Heart right ventricle (tissue), 16 donors: ENCODE measurements at places on chromosomes 11 and 22. TPM values are rescaled to one million over a fixed set of nuclear protein-coding genes. Genes with fewer than 3 reads are reported as not detected.

APOL1 gene
- 20.9 TPM for total RNA-seq

A4GALT gene
- total RNA-seq: 92.7 TPM

KRTAP5-8 gene
- total RNA-seq: not detected

NAALAD2 gene
- 0.39 TPM for total RNA-seq

TSGA10IP gene
- not detected for total RNA-seq

VPS26B gene
- 37.5 TPM for total RNA-seq

GRCh38 chr22:17241576-17242330 lies 22.5 kb upstream of the ADA2 start:
- no peak for DNase-seq

GRCh38 chr11:128261011-128261421 lies 326.3 kb downstream of the ETS1 start:
- DNase-seq: no peak

DNA sequence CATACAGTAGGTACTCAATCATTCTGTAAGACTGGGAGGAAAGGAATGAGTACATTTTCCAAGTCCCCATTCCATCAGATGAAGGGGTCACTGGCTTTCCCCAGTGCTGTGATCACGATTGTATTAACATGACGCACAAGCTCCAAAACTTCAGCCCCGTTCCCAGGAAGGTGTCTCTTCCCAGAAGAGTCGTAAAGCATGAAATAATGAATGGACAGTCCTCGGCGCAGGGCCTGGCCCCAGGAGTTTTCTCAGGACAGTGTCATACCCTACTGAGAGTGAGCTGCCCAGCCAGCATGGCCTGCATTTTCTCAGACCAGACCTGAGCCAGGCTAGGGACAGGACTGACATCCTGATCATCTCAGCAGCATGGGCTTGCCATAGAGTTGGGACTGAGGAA lies 80.7 kb downstream of the PARVA start:
- DNase-seq: no peak

DNA sequence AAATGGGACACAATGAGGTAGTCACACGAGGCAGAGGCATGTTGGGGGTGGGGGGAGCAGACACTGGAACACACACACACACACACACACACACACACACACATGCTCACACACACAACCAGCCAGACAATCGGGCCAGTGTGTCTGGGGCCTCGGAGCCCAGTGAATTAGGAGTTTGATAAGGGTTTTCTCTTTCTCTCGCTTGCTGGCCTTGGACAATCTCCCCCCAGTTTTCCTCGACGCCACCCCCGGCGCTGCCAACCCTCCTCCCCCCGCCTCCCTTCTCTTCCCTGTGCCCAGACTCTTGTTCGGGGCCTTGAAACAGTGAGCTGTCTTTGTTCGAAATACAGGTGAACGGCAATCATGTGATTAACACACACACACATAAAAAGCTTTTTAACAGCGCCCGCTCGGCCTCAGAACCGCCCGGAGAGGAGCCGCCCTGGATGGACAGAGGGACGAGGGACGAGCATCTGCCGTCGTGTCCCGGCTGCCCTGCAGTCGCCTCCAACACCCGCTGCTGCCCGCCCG lies 1.5 kb upstream of the SOX10 start:
- no peak for DNase-seq

DNA sequence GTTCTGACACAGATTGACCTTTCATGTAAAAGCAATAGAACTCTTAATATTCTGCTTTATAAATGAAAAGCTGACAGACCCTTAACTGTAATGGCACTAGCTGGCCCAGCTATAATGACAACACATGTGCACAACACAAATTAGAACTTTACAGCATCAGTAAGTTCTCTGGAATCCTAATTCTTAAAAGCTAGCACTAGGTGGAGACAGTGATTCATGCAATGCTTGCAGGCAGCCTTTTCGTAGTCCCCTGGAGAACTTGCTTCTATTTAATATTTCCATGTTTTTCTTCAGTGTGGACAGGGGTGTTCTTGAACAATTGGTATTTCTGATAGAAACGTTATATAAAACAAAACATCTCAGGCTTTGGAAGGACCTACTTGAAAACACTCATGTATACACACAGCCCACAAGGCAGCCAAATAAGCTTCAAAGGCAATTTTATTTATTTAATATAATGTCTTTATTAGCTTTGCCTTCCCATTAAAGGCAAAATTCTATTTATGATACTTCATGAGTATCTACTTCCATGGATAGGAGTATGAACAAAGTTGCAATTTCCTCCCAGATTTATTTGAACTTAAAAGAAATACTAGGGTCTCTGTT lies 374.3 kb upstream of the MPPED2 start:
- DNase-seq: no peak

GRCh38 chr11:20058749-20059458 lies 101.4 kb downstream of the DBX1 start:
- no peak for DNase-seq

- DNase-seq: peak; percentile 29
Measured at GRCh38 chr11:35352077-35352888, 67.1 kb downstream of the SLC1A2 start.

- no peak for DNase-seq
Measured at GRCh38 chr22:35601743-35602615, 15.2 kb downstream of the MB start.

DNA sequence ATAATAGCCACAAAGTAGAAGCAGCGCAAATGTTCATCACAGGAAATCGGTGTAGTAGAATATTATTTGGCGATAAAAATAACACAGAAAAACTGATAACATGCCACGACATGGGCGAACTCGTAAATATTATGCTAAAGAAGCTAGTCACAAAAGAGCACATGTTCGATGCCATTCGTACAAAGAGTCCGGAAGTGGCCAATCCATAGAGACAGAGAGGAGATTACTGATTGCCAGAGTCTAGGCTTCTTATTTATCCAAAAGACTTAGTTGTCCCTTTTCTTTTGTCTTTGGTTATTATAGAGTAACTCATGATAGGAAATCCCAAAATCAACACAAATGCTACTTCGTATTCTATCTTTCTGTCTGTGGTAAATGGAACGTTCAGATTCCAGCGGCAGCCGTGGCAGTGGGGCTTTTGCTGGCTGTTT lies 56.5 kb downstream of the MED15 start:
- DNase-seq: no peak
